ENCODE measurements at places on chromosomes 12 and 14.

- DNase-seq = no peak
These were observed 11.0 kb downstream of the ORAI1 start for GRCh38 chr12:121637231-121637914.

- DNase-seq = no peak
These were observed 26.8 kb downstream of the ANKS1B start for GRCh38 chr12:99957866-99958466.

DNA sequence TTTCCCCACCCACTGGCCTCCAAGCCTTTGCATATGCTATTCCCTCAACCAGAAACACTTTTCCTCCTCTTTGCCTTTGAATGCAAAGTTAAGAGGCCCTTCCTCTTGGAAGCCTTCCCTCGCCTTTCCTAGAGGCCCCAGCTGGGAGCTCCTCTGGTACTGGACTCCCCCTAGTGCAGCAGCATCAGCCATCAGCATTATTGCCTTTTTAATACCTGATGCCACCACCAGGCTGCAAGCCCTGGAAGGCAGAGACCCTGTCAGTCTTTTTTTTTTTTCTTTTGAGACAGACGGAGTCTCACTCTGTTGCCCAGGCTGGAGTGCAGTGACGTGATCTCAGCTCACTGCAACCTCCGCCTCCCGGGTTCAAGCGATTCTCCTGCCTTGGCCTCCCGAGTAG lies 19.1 kb upstream of the PLA2G1B start:
- no peak for DNase-seq

DNA sequence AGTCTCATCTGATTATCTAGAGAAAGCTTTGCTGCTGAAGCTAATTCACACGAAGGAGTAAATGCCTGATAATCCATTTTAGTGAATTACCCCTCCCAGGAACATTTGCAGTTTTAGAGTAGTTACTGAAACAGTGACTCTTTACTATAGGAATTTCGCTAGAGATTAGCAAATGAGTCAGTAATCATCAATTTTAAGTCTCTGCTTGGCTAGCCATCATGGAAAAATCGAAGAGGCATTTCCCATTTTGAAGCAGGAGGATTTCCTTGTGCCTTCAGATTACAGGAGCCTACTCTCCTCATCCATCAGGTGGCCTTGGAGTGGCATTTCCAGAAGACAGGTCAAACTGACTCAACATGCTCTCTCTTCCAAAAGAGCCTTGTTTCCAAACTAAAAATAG lies 154.5 kb downstream of the EGLN3 start:
- no peak for DNase-seq

DNA sequence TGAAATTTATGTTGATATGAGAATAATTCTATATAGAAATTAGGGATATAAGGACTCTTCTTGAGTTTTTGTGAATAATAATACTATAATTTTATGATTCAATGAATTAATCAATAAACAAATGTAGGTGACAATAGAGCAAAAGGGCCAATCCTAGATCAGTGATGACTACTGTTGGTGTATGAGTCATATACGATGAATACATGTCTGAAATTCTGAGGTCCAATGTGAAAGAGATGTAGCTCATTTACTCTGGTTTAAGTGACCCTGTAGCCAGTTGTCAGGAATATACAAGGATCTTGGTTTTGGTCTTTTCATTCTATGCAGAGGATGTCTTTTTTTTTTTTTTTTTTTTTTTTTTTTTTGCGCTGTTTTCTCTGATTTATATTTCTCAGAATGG lies 72.1 kb upstream of the RTL1 start:
- no peak for DNase-seq
